ENCODE measurements at places on chromosomes 12 and 14. TPM values are rescaled to one million over a fixed set of nuclear protein-coding genes. Genes with fewer than 3 reads are reported as not detected.

GRCh38 chr12:107241411-107241810 lies 148.1 kb upstream of the CRY1 start:
- DNase-seq: no peak

The ZDHHC22 gene
- not detected for total RNA-seq

- no peak for DNase-seq
Measured at GRCh38 chr12:47817272-47818006, 2.3 kb downstream of the HDAC7 start.

GRCh38 chr12:45200491-45201043 lies 15.3 kb upstream of the ANO6 start:
- no peak for DNase-seq

The GPX2 gene
- not detected for total RNA-seq

Data from epithelial cell of proximal tubule (primary cell).